ENCODE measurements at places on chromosomes 13 and 19. TPM values are rescaled to one million over a fixed set of nuclear protein-coding genes. Genes with fewer than 3 reads are reported as not detected.

GRCh38 chr13:85265296-85265695 is 533.9 kb downstream of the SLITRK6 start:
- no peak for DNase-seq

DNA sequence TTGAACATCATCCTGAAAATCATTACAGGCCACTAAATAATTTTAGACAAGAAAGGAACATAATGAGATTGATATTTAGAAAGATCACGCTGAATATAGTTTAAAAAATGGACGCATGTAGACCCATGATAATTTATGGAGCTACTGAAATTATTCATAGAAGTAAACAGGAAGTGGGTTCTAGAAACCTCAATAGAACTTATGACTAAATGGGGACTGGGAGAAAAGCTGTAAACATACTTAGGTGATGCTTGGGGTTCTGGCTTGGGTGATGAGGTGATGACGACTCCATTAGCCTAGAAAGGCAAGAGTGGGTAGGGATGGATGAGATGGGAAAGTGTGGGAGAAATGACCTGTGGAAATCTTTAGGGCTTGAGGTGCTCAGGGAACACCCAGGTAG is 484.0 kb downstream of the MYO16 start:
- no peak for DNase-seq

GRCh38 chr13:31208559-31209122 is 8.9 kb downstream of the B3GLCT start:
- no peak for DNase-seq

DNA sequence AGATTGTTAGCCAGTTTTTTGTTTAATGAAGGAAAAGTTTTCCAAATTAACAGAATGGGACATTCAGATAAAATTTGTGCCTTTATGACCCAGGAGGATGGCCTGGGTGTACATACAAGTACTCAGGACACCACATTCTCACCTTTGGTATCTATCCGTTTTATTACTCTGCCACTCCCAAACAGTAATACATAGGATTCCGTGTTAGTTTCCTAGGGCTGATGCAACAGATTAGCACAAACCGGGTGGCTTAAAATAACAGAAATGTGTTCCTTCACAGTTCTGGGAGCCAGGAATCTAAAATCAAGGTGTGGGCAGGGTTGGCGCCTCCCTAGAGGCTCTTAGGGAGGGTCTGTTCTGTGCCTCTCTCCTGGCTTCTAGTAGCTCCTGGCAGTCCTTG is 129.9 kb downstream of the GGACT start:
- no peak for DNase-seq

DNA sequence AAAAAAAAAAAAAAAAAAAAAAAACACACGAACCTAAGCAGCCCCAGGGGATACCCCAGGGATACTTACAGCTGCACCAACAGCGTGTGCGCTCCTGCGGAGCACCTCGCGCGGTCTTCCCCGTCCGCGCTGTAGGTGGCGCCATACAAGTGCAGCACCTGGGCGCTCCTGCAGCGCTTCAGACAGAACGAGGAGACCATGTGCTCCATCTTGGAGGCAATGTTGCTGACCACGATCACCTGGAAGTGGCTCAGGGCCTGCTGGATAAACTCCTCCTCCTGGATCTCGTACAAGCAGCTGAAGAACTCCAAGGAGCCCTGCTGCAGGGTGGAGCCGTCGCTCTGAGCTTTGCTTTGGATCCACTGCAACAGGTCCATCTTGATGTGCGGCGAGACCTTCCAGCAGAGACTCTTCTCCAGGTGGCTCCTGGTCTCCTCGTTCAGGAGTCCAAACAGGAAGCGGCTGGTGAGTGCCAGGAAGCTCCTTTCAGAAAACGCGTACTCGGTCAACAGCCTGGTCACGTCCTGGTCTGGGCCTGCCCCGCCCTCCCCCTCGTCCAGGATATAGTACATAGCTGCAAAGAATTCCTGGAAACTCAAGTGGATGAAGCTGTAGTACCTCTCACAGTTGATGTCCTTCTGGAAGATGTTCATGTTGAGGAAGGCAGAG is 14.5 kb downstream of the NLRP12 start:
- no peak for DNase-seq

DNA sequence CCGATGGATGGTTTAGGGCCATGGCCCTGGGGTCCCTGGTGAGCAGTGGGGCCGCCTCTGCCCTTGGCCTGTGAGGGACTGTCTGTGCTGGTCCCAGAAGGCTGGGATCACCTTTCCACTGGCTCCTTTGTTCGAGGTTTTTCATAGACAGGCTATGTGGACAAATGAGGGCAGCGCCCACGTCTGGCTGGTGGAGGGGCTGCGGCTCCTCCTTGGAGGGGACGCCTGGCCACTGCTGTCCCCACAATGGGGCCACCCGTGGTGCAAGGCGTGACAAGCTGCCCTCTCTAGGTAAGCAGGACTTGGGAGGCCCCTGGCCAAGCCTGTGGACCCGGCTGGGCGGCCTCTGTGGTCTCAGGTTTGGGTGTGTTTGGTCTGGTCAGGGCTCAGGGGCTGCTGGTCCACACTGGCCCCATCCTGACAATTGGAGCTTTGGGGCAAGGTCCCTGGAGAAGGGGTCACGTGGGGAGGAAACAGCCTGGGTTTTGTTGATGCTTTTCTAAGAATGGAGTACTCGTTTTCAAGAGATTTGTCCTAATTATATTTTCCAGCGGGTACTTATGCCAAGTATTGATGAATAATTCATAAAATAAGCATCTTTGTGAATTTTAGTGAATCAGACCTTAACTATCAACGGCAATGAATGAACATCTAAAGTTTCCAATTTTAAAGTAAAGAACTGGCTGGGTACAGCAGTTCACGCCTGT is 33.3 kb downstream of the MCF2L start:
- no peak for DNase-seq

- peak; percentile 9 for DNase-seq
These were observed 885 bp downstream of the MLNR start for GRCh38 chr13:49220856-49221589.

Gene LRRC4B
- total RNA-seq: 1.1 TPM

DNA sequence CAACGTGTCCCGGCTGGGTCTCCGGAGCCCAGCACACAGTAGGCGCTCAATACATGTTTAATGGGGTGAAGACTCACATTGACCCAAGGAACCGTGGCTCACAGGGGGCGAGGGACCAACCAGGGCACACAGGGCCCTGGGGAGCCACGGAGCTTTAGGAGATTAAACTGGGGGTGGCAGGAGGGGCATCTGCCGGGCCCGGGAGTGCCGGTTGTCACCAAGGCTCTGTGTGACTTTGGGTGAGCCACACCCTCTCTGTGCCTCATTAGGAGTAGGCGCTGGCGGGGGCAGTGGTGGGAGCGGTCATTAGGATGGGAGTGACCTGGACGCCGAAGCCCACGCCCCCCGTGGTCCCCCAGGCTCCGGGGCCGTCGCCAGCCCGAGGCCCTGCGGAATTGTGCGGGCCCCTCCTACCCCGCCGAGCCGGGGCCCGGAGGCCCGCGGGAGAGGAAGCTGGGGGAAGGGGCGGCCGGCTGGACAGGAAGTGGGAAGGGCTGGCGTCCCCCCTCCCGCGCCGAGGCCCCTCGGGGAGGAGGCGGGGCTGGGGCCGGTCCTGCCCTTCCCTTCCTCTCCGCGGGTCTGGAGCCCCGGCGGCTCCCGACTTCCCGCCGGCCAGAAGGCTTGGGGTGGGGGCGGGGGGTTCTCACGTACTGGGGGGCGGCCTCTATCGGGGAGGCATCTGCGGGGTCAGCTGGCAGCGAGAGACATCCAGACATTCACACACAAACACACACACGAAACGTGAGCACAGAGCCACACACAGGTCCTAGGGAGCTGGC is 1.8 kb upstream of the SSBP4 start:
- peak; percentile 97 for DNase-seq

- no peak for DNase-seq
These were observed 1.1 kb downstream of the APC2 start for GRCh38 chr19:1450735-1451731.

DNA sequence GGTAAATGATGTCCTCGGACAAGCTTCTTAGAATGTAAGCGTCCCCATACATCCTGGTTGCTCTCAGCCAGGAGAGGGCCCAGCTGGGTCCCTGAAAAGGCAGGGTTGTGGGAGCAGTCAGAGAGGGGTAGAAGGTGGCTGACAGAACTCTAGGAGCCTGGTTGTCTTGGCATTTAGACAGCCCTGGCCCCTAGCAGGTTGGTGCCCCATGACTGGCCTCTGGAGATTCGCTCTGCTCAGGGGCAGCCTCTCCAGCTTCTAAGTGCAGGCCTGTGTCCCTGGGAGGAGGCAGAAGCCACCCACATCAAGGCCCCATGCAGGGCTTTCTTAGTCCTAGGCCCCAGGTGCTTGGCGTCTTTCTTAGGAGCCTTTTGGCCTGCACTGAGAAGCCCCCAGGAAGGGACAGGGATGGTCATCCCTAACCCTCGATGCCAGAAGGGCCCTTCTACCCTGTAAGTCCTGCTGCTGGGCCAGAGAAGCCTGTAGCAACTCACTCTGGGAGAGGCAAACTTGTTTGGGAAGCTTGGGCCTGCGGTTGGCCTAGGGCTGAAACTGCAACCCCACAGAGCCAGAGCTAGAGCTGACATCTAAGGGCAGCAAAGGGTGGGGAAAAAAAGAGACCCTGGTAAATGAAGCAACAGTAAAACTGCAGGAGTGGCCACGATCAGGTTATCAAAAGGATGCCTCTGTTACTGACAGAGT is 2.8 kb upstream of the CDX2 start:
- no peak for DNase-seq

DNA sequence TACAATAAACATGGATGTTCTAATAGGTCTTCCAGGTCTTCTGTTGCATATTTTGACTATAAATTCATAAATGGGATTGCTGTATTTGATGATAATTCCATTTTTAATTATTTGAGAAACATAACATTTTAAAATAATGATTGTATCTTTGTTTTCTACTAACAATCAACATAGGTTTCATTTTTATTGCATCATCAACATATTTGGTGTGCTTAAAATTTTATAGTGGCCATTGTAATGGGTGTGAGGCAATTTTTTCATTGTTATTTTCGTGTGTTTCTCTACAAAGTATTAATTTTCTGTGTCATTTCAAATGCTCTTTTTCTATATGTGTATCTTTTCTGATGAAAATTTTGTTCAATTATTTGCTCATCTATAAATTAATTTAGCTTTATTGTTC is 13.2 kb downstream of the ZNF493 start:
- no peak for DNase-seq

DNA sequence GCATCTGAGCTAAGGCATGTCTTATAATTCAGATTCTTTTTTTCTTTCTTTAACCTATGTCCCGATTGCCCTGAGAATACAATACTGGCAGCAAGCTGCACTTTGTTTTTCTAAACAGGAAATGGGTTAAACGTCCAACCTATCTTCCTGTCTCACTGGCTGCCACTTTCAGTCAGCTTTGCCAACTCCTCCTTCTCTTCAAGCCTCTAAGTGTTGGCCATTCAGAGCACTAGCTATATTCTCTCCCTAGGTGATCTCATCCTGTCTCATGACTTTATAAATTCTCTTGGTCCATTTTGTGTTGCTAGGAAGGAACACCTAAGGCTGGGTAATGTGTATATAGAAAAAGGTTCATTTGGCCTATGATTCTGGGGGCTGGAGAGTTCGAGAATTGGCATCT is 109.5 kb upstream of the TSC22D1 start:
- peak; percentile 25 for DNase-seq

GRCh38 chr13:24540236-24541126 is 27.9 kb upstream of the PARP4 start:
- no peak for DNase-seq

Gene PEG3
- not detected for total RNA-seq

Gene ZNF417
- total RNA-seq: 7.4 TPM

DNA sequence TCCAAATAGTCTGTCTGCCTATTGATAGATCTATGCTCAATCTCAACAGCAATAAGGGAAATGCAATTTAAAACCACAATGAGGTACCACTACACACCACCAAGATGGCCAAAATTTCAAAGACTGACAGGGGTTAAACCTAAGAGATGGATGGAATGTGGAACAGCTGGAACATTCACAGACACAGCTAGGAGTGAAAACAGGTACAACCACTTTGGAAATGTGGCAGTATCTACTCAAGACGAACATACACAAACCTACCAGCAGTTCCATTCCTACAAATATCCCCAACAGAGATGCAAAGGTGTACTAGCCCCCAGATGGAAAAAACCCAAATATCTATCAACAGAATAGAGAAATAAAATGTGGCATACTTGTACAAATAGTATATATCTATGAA is 86.4 kb downstream of the TSC22D1 start:
- no peak for DNase-seq

Gene ATP7B
- 1.9 TPM for total RNA-seq
